Central memory CD8-positive, alpha-beta T cell (primary cell): ENCODE measurements at places on chromosomes 11 and 22.

DNA sequence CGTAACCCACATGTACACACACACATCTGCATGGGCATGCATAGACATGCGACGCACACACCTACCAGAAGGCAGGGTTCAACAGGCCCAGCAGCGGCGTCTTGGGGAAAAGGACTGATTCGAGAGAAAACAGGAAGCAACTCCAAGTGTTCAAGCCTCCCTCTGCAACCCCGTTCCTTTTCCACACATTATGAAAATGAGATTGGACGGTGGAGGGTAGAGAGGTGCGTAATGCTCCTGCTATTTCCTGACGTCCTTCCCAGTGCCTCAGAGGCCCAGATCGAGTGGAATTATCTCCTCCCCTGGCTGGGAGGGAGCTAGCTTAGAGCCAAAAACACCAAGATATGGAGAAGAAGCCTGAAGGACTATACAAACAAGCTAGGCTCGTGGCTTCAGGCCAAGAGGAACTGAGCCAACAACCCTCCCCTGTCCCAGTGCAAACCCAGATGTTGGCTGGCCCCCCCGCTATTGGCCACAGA, 289.2 kb downstream of the MN1 start:
- no peak for DNase-seq

GRCh38 chr11:17605651-17606122, 58.6 kb downstream of the OTOG start:
- DNase-seq, result peak; percentile 5

- no peak for DNase-seq
Observed at GRCh38 chr22:30332551-30332950, 5.8 kb upstream of the TBC1D10A start.

GRCh38 chr22:43213051-43213450, 26.1 kb upstream of the TTLL12 start:
- DNase-seq, result no peak

DNA sequence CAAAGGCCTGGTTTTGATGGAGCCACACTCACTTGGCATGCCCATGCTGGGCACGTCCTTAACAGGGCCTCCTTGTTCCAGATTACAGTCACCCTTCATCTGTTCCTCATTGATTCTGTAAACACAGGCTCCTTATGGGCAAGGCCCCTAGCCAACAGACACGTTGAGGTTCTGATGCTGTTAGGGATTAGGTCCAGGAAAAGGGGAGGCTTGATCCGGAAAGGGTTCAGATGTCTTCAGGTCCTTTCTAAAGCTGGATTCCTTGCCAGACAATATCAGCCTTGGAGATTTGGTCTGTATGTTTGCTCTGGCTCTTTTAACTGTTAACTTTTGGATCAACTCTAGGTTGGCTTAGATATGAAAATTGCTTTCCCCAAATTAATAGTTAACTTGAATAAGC, 46.9 kb upstream of the PRSS23 start:
- no peak for DNase-seq

GRCh38 chr22:19065298-19065859, 56.8 kb downstream of the DGCR2 start:
- DNase-seq, result no peak

- no peak for DNase-seq
Observed at GRCh38 chr11:34330653-34331052, 27.2 kb downstream of the ABTB2 start.

- DNase-seq, result no peak
Observed at GRCh38 chr11:118998388-118998717, 415 bp downstream of the CENATAC start.

GRCh38 chr11:10303558-10304363, 1.1 kb upstream of the ADM start:
- no peak for DNase-seq

- DNase-seq, result no peak
Observed at GRCh38 chr11:2741377-2742131, 41.8 kb upstream of the KCNQ1OT1 start.

- no peak for DNase-seq
Observed at GRCh38 chr11:68942095-68942620, 38.5 kb downstream of the IGHMBP2 start.

DNA sequence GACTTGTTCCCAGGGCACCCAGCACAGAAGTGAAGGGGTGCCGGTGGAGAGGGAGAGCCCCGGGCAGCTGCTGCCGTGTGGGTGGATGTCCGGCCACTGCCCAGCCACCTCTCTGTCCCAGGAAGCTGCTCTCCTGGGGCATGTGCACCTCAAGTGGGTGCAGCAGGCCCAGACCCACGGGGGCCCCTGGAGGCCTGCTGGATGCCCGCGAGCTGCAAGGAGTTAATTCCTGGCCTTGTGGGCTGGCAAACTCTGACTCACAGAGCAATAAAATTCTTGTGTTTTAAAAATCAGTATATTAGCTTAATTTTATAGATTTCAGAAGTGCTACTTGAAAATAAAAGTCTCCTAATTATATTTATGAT, 37.4 kb upstream of the KCNQ1OT1 start:
- DNase-seq, result no peak

- DNase-seq, result no peak
Observed at GRCh38 chr11:74037309-74037708, 28.4 kb upstream of the UCP3 start.

GRCh38 chr11:126024123-126024522, 38.5 kb downstream of the CDON start:
- DNase-seq, result no peak

DNA sequence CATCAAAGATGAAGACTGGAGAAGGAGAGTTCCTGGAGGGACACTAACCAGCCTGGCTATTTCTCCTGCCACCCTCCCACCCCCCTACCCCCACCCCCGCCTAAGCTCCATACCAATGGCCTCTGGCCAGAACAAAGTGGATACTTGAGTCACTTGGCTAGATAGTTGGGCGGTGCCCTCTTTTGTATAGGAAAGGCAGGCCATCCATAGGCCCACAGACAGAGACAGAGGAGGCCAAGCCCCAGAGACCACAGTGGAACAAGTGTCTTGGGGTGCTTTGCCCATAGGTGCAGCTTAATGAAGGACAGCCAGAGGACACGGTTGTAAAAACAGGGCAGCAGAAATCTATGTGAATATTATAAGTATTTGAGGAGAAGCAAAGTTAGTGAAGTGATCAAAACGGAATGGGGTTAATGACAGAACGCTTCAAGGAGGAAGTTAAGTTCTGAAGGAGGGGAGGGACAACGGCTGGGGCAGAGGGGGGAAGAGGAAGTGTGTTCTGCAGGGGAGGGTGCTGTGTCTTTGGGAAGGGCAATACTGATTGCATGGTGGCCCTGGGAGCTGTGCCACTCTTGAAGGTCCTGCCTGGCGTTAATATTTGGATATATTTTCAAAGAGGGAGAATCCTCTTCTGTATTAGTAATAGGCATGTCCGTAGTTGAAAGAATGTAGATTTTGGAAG, 32.7 kb downstream of the FLI1 start:
- DNase-seq, result no peak

GRCh38 chr11:76763573-76764346, 19.4 kb upstream of the TSKU start:
- DNase-seq, result no peak

GRCh38 chr22:37197451-37198257, 9.6 kb upstream of the C1QTNF6 start:
- DNase-seq, result no peak

GRCh38 chr11:1564535-1565172, 7.4 kb downstream of the DUSP8 start:
- no peak for DNase-seq

DNA sequence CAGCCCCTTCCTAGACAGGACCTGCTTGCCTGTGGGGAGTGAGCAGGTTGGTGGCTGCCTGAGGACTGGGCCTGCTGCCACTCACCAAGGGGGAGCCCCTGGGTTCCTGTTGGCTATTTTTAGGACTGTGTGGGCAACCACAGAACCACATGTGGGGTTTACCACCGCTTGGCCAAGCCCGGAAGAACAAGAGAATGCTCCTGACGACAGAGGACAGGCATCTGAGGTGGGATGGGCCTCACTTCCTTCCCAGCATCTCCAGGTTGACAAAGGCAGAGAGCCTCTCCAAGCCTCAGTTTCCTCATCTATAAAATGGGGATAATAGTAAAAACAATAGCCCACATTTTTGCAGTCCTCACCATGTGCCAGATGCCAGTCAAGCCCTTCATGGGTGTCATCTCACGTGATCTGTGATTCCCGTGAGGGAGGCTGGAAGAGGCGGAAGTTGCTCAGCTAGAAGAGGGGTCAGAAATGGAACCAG, 43.6 kb downstream of the LRRC32 start:
- DNase-seq, result no peak

- DNase-seq, result no peak
Observed at GRCh38 chr11:80841675-80842074, 1400.8 kb upstream of the TENM4 start.

- no peak for DNase-seq
Observed at GRCh38 chr11:69218271-69218682, 62.5 kb downstream of the SMIM38 start.

DNA sequence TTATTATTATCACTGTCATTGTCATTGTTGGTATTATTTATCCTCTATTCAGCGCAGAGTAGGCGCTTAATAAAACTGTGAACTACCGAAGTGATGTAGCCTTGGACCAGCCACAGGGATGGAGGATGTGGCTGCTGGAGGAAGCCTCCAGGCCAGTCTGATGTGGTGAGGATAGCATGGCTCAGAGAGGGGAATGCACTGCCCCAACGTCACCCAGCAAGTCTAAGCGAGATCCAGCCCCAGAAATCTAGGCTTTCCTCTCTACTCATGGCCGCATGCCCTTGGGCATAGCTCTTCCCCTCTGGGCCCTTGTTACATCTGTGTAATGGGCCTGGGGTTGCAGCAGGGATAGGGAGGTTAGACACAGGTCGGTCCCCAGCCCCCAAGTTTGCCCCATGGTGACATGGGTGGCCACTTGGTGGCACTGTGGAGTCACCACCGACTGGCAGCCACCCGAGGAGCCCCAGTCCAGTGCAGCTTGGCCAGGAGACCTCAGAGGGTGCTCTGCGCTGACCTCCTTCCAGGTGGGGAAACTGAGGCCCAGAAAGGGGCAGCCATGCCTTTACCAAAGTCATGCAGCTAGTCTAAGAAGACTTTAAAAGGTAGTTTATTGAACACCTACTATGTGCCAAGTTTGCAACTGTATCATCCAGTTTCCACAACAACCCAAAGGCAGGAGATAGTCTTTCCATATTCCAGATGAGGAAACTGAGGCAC, 395.7 kb downstream of the MN1 start:
- no peak for DNase-seq

DNA sequence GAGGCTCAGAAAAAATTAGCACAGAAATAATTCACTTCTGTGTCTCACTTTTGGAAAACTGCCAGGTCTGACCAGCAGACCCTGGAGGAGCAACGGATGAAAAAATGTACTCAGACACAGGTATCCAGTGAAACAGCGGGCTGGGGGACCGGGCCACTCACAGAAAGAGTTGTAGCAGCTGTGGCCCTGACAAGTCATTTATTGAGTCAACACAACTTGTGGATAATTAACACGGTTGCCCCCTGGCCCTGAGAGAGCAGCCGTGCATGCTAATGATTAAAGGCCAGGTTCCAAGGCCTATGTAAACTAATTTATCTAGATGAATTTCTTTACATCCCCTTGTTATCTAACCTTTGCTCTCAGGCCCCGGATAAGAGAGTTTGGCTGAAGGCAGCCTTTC, 131.3 kb downstream of the AASDHPPT start:
- no peak for DNase-seq

- no peak for DNase-seq
Observed at GRCh38 chr22:33054001-33054675, 4.0 kb downstream of the SYN3 start.

DNA sequence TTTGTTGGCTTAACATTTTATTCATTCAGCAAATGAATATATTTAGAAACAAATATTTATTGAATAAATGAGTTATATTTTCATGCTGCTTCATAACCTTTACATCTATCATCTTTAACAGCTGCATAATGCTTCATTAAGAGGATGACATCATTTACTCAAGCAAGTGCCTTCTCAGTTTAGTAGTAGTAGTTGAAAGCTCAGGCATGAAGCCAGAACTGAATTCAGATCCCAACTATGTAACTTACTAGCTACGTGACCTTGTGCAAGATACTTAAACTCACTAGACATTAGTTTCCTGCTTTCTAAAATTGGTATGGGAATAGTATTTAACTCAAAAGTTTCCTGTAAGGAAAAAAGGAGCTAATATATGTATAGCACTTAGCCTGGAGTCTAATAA, 90.3 kb downstream of the TMPRSS5 start:
- DNase-seq, result no peak

DNA sequence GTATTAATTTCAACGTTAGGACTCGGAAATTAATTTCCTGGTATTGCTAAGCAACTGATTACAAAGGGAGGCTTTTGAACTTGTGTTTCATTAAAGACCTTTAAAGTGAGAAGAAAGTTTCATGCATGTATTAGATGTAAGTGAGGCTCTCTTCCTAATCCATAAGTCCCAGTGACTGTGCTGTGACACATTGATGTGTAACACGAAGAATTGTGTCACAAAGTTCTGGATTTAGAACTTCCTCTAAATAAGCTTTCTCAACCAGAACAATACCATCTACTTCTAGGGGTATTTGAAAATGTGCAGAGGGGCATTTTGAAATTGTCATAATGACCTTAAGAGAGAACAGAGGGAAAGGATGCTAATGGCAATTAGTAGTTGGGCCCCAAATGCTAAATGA, 14.4 kb downstream of the DCUN1D5 start:
- no peak for DNase-seq

DNA sequence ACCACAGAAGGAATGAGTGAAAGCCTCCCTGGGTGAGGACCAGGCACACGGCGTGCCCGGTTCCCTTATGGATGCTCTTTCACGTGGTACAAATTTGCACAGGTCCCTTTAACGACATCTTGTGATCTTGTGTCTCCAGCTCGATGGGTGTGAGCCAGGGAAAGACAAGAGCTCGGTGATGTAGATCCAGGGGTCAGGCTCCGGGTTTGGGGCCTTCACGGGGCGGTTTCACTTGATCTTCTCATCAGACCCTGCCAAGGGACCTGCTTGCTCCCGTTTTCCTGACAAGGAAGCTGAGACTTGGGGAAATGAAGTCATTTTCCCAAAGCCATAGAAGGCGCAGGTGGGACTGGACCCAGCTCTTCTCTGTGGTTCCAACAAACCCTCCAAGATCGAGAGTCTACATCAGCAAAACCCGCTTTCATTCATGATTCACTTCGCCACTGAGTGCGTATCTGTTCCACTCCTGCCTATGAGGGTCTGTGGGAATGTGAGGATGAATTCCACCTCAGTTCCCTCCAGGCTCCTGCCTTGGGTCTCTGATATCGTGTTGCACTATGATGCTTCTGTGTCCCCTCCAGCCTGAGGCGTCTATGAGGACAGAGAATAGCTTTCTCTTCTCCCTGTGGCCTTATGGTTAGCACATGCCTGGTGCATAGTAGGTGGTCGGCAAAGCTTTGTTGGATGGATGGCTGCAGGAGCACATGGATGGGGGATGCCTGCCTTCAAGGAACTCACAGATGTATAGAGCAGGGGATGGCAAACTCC, 45.0 kb upstream of the ANO1 start:
- DNase-seq, result no peak

GRCh38 chr11:130815097-130815802, 101.0 kb downstream of the SNX19 start:
- DNase-seq, result no peak

- DNase-seq, result no peak
Observed at GRCh38 chr11:83819931-83820549, 533.9 kb upstream of the CCDC90B start.

- DNase-seq, result no peak
Observed at GRCh38 chr22:45942787-45943493, 34.0 kb downstream of the WNT7B start.

- no peak for DNase-seq
Observed at GRCh38 chr11:87290304-87290922, 252.7 kb downstream of the TMEM135 start.

- DNase-seq, result no peak
Observed at GRCh38 chr11:110808248-110808647, 96.0 kb upstream of the ARHGAP20 start.

- DNase-seq, result no peak
Observed at GRCh38 chr11:133797554-133797953, 47.8 kb downstream of the SPATA19 start.
